ENCODE measurements at places on chromosomes 6 and 20.

GRCh38 chr20:4373454-4373853, 348.3 kb upstream of the PRND start:
- DNase-seq, result no peak

- DNase-seq, result no peak
Measured at GRCh38 chr6:147173675-147174308, 30.4 kb upstream of the STXBP5 start.

- peak; percentile 50 for DNase-seq
Measured at GRCh38 chr20:57654363-57654997, 34.3 kb upstream of the ZBP1 start.

DNA sequence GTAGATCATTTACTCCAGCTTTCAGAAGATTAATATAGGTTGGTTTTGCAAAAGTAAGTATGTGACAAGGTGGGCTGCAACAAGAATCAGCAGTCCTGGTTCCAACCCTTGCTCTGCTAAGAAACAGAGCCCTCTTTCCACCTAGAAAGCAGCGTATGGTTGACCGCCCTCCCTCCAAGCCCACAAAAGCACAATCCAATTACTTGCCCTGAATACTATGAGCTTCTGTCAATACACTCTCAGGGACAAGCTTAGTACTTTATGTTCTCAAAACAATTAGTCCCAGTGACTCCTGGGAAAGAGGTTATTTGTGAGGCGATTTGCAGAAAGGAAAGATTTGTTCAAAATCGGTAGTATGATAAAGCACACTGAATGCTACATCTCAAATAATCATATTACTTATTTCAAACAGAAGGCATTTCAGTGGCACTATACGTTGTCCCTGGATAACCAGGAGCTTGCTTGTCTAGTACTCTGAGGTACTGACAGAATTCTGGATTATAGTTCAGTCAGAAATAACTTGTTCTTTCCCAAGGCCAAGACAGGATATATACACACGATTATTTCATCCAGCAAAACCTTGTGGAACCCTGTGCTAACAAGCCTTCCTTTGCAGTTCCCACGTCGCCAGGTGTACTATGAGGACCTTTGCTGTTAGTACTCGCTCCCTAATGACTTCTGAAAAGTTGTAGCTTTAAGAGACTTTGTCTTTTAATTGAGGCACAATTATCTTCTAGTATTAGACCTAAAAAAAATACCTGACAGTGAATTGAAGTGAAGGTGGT, 96.9 kb upstream of the ADTRP start:
- DNase-seq, result no peak

- DNase-seq, result peak; percentile 13
Measured at GRCh38 chr6:108115598-108116058, 41.1 kb upstream of the OSTM1 start.

DNA sequence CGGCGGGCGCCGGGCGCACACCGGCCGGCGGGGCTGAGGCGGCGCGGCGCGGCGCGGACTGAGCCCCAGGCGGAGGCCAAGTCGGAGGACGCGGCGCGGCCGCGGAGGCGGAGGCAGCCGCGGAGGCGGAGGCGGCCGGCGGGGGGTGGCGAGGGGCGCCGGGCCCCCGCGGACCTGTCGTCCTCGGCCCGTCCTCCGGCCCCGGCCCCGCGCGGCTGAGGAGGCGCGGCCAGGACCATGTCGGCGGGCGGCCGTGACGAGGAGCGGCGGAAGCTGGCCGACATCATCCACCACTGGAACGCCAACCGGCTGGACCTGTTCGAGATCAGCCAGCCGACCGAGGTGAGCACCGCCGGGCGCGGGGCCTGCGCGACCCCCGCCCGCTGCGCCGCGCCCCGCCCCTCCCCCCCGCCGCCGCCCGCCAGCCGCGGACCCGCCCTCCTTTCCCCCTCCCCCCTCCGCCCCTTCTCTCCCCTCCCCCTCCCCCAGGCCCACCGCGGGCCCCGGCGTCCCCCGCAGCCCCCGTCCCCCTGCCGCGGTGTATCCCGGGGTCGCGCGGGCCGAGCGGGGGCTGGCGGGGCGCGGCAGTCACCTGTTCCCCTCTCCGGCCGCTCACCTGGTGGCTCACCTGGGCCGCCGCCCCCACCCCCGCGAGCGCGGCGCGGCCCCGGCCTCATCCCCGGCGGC, at the start of gene AFDN:
TSS of gene AFDN (plus strand) at position 16 of the 687 bp plus-strand sequence. CDS start at position 238, 222 bp downstream.
- DNase-seq, result peak; percentile 20

All from stimulated activated naive B cell treated with anti-CD40 and anti-IgM and Interleukin-4, amounts not matched to agents 10 μg/mL and 1 μg/mL and 100 μg/mL, for 72 hours (primary cell).